ENCODE measurements at places on chromosomes 12 and 14.

DNA sequence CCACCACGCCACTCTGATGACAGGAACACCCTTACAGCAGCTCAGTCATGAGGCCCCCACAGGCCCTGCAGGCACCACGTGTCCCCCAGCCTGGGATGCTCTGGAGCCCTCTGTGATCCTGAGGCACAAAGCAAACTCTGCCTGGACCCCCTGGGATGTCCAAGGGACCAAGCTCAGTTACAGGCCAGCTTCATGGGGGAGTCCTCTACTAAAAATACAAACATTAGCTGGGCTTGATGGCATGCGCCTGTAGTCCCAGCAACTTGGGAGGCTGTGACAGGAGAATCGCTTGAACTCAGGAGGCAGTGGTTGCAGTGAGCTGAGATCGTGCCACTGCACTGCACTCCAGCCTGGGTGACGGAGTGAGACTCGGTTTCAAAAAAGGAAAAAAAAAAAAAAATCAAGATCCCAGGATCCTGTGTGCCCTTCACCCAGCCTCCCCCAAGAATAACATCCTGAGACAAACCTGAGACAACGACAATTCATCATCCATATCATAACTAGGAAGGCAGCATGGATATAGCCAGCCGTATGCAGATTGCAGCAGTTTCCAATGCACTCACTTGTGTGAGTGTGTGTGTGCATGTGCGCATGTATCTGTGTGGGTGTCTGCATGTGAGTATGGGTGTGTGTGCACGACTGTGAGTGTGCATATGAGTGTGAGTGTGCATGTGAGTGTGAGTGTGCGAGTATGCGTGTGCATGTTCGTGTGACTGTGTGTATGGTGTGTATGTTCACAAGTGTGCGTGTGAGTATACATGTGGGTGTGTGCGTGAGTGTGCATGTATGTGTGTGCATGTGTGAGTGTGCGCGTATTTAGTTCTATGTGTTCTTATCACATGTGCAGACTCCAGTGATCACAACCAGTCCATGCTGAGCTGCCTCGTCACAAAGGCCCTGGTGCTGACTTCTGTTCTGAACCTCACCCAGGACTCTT lies 52.1 kb downstream of the NCOR2 start:
- DNase-seq = no peak

DNA sequence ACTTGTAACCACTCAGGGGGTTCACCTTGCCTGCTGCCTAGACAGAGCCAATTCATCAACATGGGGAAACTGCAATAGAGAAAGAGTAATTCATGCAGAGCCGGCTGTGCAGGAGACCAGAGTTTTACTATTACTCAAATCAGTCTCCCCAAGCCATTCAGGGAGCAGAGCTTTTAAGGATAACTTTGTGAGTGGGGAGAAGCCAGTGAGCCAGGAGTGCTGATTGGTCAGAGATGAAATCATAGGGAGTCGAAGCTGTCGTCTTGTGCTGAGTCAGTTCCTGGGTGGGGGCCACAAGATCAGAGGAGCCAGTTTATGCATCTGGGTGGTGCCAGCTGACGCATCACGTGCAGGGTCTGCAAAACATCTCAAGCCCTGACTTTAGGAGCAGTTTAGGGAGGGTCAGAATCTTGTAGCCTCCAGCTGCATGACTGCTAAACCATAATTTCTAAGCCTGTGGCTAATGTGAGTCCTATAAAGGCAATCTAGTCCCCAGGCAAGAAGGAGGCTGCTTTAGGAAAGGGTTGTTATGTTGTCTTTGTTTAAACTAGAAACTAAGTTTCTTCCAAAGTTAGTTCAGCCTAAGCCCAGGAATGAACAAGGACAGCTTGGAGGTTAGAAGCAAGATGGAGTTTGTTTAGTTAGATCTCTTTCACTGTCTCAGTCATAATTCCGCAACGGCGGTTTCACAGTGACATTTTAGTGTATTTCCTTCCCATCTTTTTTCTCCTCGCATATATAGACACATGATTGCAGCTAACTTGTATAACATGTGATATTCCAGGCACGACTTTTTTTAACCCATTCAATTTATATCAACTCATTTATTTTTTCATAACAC lies 68.9 kb upstream of the NCOR2 start:
- no peak for DNase-seq

DNA sequence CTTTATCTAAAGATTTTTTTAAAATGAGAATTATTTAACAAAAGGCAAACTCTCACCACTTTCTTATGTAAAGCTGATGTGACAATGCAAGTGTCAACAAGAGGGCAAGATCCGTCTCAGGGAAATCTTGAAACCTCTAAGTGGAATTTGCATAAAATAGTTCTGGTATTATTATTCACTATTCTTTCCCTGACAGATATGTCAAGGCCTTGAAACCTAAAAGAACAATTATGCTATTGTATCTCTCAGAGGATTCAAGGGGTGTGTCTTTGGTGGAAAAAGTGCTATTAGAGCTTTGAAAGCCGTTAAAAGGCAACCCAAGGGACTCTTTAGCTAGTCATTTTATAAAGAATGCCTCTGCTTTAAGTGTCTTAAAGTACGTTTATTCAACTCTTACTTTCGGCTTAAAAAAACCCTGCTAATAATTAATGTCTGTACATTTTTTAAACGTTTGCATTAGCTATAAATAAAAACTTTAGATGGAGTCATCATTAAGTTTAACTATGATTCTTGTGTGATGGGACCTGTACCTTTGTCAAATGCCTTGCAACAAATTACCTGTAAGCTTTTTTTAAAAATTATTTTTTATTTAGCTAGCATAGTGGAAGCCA lies 585.5 kb downstream of the VRK1 start:
- no peak for DNase-seq

- no peak for DNase-seq
Measured at GRCh38 chr14:75803765-75804164, 142.7 kb downstream of the TTLL5 start.

GRCh38 chr12:121576851-121577391 lies 3.9 kb downstream of the KDM2B start:
- DNase-seq = no peak

GRCh38 chr12:43694879-43695278 lies 63.7 kb downstream of the PUS7L start:
- DNase-seq = no peak

Measured in cerebellar nuclear complex (tissue), 1 donor.